ENCODE measurements at places on chromosomes 6 and 20.

DNA sequence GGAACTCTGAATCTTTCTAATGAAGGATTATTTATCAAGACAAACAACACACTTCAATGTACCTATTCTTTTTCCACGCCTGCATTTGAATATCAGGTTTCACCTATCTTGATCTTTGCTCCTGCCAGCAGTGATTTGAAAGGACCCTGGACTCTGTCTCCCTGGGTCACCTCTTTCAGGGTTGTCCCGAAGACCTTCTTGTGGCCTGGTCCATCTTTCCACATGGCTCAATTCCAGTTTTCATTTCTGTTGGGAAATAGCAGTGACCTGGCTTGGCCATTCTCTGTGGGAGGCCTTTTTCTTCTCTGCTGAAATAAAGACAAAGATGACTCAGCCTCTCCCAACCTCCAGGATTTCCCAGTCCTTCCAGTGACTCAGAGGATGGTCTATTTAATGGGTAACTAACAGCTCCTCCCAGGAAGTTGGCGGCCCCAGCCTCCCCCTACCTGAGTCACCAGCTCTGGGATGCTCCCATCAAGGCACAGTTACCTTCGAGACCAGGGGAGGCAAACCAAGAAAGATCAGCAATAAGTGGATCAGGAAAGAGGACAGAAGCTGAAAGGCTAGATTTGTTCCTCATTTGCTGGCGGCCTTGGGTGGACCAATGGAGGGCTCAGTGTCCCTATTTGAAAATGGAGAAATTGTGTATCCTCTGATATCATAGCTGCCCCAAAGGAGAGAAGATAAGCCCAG is 120.2 kb upstream of the RNF24 start:
- DNase-seq = no peak

DNA sequence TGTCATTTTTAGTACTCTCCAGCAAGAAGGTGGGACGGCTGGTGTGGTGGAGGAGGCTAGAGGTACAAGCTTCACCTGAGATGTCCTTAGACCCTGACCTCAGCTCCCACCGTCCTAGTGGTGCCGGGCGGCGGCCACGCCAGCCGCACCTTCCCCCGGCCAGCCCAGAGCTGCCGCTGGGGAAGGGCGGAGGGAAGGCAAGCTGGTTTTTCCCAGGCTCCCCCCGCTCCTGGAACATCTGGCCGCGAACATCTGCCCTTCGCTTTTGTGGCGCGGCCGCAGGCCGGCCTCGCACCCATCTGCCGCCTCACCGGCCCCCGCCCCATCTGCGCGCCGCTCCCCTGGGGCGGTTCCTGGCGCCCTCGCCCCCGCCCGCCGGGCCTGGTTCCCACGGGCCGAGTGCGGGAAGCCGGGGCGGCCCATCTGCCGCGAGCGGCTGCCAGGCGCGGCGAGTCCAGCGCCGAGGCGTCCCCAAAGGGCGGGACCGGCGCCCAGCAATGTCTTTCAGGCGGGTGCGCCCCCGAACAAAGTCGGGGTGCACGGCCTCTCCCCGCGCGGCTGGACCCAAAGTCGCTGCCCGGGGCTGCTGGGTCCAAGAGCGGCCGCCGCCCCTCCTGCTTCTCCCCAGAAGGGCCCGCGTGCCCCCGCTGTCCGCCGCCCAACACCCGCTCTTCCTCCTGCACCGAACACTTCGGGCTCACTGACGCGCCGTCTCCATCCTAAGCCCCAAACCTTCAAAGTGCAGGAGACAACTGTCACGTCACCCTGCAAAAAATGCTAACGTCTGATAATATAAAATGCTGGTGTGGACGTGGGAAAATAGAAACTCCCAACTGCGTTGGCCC is 17.3 kb upstream of the ID1 start:
- no peak for DNase-seq

GRCh38 chr20:46011631-46012482 is 3.1 kb downstream of the MMP9 start:
- peak; percentile 58 for DNase-seq

- DNase-seq = no peak
Observed at GRCh38 chr6:56794421-56794820, 151.7 kb upstream of the DST start.

DNA sequence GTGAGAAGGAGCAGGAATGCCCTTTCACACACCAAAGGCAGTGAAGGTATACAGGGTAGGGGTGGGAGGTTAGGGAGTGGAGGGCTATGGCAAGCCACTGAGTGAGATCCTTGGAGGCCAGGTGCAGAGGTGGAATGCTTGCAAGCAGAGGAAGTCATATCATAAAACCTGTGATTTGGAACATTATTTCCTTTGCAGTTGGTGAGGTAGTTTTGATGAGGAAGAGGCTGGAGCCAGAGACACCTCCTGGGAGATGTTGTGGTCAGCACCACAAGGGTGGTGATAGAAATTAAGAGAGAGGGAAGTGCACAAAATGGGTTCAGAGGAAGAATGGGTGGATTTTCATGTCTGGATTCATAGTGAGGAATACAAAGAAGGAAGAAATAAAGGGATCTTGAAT is 73.0 kb downstream of the PLCB4 start:
- DNase-seq = no peak

GRCh38 chr6:41726876-41727275 is 8.5 kb downstream of the TFEB start:
- no peak for DNase-seq

DNA sequence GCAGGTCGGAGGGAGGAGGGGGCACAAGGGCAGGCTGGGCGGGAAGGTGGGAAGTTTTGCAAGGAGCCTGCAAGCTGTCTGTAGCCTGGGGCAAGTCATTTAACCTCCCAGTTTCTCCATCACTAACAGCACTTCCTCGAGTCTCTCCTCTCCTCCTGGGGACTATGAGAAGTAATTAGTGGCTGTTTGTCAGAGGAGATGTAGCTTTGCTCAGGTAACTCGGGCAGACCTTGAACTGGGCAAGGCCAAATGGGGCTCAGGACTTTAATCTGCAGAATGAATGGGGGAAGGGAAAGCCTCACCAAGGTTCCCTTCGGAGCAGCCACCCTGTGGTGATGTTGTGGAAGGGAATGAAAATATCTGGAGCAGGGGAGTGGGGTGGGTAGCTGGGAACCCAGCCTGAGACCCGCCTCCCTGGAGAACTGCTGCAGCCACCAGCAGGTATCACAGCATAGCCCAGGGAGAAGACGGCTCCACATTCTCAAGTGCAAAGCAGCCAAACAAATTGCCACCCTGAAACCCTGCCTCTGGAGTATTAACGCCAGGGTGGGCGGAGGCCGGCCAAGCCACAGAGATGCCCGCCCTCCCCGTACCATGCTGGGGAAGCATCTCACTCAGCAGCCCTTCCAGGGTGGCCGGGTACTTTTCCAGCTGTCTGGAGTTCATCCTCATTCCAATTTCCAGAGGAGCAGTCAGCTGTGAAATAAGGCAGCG is 6.1 kb upstream of the LEMD2 start:
- no peak for DNase-seq

DNA sequence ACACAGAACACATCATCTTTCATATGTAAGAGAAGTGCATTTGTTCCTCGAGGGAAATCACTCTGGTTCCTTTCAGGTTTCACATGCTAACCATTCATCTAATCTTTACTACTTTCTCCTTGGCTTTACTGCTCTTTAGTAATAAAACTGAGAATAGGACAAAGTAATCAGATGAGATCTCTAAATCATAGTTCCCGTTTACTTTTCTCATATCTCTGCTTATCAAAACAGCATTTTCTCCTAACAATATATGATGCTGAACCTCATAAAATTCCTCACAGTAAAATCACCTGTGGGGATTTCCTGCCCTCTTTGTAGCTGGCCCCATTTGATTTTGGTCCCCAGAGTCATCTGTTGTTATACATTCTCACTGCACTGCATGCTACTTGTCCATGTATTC is 100.2 kb downstream of the RALGAPA2 start:
- no peak for DNase-seq

GRCh38 chr20:17601957-17602356 is 32.1 kb downstream of the DSTN start:
- DNase-seq = no peak

- DNase-seq = no peak
Observed at GRCh38 chr6:118319416-118319815, 228.7 kb upstream of the PLN start.

DNA sequence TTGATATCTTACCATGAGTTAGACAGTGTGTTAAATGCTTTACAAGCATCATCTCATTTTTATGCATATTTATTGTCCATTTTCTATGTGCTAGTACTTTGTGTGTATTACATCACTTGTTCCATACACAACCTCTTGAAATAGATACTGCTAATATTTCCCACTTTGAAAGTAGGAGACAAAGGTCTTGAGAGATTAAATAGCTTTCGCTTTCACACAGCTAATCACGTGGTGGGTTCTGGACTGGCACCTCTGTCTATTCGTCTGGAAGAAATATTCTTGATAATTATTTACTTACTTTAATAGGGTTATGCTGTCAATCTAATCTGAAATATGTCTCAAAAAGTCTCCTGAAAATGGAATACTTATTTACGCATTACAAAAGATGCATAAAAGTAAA is 30.2 kb downstream of the EPHA7 start:
- no peak for DNase-seq

DNA sequence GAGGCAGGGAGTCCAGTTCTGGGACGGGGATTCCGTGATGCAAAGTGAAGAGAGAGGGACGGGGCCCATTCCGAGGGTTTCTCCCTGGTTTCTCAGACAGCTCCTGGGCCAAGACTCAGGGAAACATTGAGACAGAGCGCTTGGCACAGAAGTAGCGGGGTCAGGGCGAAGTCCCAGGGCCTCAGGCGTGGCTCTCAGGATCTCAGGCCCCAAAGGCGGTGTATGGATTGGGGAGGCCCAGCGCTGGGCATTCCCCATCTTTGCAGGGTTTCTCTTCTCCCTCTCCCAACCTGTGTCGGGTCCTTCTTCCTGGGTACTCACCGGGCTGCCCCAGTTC is 35.9 kb upstream of the HLA-G start:
- DNase-seq = no peak

GRCh38 chr6:161482517-161482858 is 208.6 kb upstream of the AGPAT4 start:
- no peak for DNase-seq

- no peak for DNase-seq
Observed at GRCh38 chr20:62190639-62191411, 8.0 kb downstream of the MTG2 start.

GRCh38 chr20:50038574-50038991 is 55.8 kb downstream of the SNAI1 start:
- DNase-seq = no peak

DNA sequence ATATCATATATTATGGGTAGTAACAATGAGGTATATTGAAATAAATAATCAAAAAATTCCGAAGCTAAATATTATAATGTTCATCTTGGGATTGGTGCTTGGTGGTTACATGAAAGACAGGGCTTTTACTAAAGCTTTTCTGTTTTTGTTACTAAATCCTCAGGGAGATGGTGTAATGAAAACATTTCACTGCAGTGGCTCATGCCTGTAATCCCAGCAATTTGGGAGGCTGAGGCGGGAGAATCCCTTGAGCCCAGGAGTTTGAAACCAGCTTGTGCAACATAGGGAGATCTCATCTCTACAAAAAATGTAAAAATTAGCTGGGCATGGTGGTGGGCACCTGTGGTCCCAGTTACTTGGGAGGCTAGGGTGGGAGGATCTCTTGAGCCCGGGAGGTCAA is 42.9 kb downstream of the AFG1L start:
- DNase-seq = no peak

GRCh38 chr6:45563041-45563440 is 185.3 kb upstream of the SUPT3H start:
- no peak for DNase-seq

- DNase-seq = peak; percentile 8
Observed at GRCh38 chr6:133512410-133513016, 271.4 kb downstream of the EYA4 start.

DNA sequence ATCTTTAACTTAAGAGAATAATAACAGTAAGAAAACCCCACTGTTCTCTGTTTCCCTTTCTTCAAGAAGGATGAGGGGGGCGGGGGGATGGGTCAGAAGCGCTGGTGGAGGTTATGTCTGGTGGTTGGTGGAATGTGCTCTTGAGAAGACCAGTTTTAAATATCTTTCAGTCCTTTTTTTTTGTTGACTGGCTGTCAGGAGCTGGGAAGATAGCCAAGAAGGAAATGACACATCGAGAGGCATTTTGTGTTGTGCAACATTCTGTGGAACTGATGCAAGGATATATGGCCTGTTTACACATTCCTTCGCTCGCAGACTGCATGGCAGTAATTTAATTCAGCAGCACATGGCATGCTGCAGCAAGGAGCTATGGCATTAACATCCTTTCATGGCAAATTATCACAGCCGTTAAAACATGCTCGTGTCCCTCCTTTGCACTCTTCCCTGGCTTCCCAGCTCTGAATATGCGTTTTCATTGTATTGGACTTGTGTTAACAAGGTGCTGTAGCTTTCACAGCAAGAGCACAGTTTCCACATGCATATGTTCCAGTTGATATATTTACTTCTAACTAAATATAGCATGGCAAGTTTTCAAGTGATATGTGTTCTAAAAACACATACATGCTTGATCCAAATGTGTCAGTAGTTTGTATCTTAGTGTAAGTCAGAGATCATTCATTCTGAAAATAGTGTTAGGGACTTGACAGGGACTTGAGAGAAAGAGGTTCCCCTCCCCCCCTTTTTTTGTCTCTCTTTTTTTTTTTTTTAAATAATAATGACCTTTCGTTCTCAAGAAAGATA is 68.2 kb upstream of the SUPT3H start:
- no peak for DNase-seq

- DNase-seq = no peak
Observed at GRCh38 chr6:155765275-155766194, 309.9 kb upstream of the NOX3 start.

GRCh38 chr6:340991-341827 is 48.9 kb downstream of the DUSP22 start:
- DNase-seq = no peak

DNA sequence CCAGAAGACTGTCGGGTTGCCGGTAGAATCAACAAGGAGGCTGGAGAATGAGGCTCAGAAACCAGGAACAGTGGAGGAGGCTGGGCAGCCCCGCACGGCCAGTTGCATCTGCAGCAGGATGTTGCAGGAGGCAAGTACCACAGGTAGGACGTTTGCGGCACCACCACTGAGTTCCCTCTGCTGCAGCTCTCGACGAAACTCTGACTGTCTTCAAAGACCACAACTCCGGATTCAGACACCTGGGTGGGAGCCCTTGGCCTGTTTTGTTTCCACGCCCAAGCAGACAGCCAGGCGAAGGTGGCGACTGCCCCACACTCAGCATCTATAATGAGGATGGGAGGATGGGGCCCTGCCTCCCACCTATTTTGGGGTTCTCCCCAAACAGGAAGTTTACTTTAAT is 218.2 kb downstream of the ZDHHC14 start:
- no peak for DNase-seq

DNA sequence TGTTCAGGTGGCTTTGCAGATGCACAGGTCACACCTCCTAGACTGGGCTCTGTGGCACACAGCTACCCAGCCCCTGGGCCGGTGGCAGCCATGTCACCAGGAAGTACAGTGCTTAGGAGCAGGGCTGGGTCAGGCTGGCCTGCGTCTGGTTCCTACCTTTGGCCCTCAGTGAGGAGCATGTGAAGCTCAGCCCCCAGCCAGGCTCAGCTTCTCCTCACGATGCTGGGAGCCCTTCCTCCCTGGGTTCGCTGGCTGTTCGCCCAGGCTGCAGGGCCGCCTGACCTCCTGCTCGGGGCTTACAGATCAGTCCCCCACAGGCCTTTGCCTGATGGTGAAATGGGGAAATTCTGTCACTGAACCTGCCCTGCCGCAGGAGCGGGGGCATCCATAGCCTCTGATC is 23.1 kb downstream of the SPATA2 start:
- DNase-seq = no peak

Data from activated naive CD4-positive, alpha-beta T cell treated with anti-CD3 and anti-CD28 coated beads, Interleukin-2, amount 50 U/mL, for 72 hours (primary cell).